ENCODE measurements at places on chromosomes 13 and 19.

DNA sequence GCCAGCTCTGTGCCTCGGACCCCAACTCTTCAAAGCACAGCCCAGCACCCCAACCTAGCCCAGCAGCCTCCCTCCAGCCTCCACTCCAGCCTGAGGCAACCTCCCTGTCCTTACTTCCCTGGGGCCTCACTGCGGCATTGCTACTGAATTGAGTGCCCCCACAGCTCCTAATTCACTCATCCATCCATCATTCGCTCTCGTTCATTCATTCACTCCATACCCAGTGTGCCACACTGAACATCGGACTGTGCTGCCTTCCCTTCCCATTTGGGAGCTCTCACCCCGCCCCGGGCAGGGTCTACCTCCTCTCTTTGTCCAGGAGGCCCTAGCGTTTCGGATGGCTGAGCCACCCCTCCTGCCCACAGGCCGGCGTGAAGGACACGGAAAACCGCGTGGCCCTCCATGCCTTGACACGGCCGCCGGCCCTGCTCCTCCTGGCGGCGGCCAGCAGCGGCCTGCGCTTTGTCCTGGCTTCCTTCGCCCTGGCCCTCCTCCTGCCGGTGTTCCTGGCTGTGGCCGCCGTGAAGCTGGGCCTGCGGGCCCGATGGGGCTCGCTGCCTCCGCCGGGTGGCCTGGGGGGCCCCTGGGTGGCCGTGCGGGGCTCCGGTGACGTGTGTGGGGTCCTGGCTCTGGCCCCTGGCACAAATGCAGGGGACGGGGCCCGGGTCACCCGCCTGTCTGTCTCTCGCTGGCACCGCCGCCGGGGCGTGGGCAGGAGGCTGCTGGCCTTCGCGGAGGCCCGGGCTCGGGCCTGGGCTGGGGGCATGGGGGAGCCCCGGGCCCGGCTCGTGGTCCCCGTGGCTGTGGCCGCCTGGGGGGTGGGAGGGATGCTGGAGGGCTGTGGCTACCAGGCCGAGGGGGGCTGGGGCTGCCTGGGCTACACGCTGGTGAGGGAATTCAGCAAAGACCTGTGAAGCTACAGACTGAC lies 1.3 kb downstream of the NAT14 start:
- DNase-seq = no peak

- no peak for DNase-seq
Measured at GRCh38 chr13:20776751-20777150, 3.0 kb upstream of the EEF1AKMT1 start.

DNA sequence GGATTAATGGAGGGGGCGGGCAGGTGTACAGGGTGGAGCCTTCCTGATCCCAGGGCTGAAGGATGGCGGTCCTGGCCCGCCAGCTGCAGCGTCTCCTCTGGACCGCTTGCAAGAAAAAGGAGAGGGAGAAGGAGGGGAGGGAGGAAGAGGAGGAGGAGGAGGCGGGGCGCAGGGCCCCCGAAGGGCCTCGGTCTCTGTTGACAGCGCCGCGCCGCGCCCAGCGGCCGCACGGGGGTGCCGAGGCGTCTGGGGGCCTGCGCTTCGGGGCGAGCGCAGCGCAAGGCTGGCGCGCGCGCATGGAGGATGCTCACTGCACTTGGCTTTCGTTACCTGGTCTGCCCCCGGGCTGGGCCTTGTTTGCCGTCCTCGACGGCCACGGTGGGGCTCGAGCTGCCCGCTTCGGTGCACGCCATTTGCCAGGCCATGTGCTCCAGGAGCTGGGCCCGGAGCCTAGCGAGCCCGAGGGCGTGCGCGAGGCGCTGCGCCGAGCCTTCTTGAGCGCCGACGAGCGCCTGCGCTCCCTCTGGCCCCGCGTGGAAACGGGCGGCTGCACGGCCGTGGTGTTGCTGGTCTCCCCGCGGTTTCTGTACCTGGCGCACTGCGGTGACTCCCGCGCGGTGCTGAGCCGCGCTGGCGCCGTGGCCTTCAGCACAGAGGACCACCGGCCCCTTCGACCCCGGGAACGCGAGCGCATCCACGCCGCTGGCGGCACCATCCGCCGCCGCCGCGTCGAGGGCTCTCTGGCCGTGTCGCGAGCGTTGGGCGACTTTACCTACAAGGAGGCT lies at the start of gene PPM1N:
Gene PPM1N (plus strand): TSS at position 33 of the 785 bp plus-strand sequence. CDS start 30 bp downstream, at position 63.
- peak; percentile 15 for DNase-seq

- no peak for DNase-seq
Measured at GRCh38 chr13:49308921-49309408, 61.2 kb downstream of the CDADC1 start.

GRCh38 chr13:85508683-85509329 lies 290.4 kb downstream of the SLITRK6 start:
- no peak for DNase-seq

DNA sequence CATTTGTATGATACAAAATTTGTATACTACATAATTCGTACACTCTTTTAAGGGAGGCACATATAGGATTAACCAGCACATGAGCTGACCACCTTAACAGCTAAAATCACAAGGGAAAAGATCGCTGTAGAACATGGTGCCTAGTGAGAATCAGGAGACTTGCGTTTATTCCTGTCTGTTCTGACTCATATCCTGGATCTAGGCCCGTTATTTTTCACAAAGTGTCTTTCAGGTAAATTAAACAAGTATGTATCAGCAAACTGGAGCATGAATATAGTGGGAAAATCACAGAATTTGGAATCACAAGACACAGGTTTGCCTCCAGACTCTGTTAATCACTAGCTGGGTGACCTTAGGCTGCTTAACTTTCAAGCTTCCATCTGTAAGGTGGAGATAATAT lies 47.5 kb upstream of the ESD start:
- no peak for DNase-seq

DNA sequence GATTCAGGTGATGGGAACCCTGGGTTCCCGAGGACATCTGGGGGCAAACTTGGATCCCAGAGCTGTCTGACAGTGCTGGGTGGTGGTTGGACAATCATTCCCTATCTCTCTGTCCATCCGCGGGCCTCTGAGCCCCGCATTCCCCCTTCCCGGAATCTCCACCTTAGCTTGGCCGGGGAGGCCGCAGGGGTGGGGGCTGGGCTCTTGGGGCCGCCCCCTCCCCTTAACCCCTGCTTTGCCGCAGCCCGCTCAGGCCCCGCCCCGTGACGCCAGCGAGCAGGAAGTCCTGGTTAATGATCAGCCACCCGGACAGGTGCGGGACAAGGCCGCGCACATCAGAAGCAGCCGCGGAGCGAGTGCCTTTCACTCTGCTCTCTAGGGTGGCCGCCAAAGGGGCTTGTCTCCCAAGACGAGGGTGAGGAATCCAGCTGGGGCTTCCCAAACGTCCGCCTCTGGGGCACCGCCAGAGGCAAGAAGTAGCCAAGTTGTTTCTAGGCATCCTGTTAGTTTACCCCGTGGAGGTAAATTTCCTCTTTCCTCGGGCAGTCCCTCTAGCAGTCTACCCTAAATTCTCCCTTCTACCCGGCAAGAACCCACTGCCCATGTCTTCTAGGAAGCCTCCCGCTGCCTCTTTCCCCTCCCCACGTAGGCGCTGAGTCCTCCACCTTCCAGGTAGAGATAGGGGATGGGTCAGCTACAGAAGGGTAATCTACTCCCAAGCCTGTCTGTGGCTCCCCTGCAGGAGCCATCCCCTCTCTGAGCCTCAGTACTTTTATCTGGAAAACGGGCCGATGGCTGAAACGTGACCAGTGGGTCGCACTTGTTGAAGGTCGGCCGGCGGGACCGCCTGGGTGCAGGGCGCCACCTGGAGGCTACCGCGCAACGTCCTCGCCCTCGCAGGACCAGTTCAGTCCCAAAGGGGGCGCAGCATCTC lies 3.0 kb downstream of the IRF2BP1 start:
- peak; percentile 64 for DNase-seq

GRCh38 chr13:22243469-22244163 lies 572.7 kb downstream of the FGF9 start:
- DNase-seq = no peak

- no peak for DNase-seq
Measured at GRCh38 chr19:8877854-8878705, 45.9 kb downstream of the MBD3L1 start.

DNA sequence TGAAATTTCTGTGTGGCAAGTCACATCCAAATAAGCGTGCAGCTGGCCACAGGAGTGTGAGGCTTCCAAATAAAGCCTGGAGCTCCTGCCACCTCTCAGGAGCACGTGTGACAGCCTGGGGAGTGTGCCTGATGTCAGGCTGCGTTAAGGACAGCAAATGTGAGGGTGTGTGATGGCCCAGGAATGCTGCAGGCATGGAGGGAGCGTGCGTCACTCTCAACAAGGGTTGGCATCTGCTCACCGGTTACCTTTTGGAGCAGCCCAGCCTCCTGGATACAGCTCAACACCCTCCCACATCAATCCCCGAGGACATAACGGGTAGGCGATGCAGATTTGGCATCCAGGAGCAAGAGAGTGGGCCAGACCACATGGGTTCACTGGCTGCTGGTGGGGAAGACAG lies 19.0 kb downstream of the NUMBL start:
- DNase-seq = no peak

GRCh38 chr13:106471957-106472543 lies 63.4 kb downstream of the EFNB2 start:
- DNase-seq = no peak

- DNase-seq = no peak
Measured at GRCh38 chr19:30634996-30635975, 263.1 kb downstream of the ZNF536 start.

DNA sequence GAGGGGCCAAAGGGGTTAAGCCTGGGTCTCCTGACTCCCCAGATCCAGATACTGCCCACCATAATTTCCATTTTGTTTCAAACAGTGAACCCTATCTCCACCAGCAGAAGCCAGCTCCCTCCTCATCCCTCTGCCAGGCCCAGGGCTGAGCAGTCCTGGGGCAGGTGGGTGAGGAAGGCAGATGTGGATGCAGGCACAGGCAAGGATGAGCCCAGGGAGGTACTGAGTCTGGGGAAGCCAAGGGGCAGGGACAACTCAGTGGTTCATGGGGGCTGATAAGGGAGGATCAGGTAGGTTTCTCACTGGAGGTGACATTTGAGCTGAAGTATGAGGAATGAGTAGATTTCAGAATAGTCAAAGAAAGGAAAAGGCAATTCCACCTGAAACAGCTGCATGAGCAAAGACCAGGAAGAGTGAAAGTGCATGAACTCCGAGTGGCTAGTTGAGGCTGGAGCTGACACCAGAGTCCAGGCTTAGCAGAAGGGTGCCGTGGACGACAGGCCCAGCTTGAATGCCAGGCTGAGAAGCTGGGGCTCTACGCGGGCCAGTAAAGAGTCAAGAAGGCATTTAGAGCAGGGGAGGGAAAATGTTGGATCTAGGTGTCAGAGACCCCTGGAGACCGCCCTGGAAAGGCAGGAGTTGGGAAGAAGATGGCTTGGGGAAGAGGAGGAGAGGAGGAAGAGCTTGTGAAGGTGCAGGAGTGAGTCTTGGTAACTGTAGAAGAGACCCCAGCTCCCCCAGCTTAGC lies 10.3 kb downstream of the CIC start:
- DNase-seq = no peak

- DNase-seq = no peak
Measured at GRCh38 chr13:79851318-79851717, 370.4 kb downstream of the NDFIP2 start.

DNA sequence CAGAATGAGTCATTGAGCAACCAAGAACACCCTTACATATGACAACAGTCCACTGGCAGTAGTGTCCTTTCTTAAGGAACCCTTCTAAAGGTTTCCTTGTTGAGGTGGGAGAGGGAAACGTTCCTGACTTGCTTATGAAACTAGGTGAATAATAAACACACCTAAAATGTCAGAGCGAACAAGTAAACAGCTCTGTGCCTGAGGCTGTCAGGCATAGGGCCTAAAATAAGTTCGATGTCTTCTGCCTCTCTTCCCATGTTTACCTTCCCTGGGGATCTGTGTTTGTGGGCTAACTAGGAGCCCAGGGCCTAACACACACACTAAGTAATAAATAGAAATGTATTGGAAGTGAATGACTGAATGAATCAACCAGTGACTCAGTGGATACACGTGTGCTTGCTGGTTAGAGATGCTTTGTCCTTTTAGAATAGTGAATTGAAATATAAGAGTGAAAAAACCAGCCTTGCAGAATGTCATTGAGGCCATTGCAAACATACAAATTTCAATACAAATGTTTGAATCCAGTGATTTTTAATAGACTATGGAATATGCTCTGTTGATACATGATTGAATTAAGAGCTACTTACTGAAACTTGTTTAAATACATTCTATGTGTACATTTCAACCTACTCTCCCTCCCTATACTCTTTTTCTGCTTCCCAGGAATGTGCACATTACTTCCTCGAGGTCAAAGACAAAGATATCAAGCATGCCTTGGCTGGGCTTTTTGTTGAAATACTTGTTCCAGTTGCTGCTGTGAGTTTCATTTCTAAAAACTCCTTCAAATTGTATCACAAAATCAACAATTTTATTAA lies 102.9 kb downstream of the FRY start:
- DNase-seq = no peak

DNA sequence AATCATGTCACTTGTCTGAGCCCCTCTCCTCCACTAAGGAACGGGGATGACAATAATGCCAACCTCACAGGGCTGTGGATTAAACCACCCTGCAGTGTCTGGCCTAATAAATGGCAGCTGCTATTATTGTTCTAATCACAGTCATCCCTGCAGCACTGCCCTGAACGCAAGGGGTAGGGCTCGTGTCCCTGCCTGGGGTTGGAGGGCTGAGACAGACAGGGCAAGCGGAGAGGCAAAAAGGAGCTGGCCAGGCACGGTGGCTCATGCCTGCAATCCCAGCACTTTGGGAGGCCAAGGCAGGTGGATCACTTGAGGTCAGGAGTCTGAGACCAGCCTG lies 10.2 kb upstream of the KPTN start:
- no peak for DNase-seq

- no peak for DNase-seq
Measured at GRCh38 chr13:87244256-87244890, 426.8 kb upstream of the SLITRK5 start.

DNA sequence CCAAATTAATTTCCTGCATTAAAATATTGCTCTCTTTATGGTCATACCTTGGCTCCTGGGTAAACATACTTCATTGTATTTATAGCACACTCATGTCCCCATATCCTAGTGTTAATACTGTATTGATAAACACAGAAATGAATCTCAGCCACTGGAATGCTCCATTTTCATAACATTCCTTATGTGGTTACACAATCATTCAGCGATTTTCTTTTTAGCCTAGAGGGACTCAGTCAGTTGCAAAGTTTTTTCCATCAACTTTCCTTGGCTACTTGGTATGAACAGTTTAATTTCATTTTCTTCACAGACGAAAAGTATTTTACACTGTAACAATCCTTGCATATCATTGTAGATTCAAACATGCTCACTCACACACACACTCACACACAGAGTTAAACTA lies 471.5 kb downstream of the FGF14 start:
- no peak for DNase-seq
